ENCODE measurements at places on chromosomes 12 and 14. TPM values are rescaled to one million over a fixed set of nuclear protein-coding genes. Genes with fewer than 3 reads are reported as not detected.

HVCN1 gene
- 21.0 TPM for total RNA-seq

GSKIP gene
- total RNA-seq = 20.1 TPM

USP5 gene
- 95.4 TPM for total RNA-seq

DNA sequence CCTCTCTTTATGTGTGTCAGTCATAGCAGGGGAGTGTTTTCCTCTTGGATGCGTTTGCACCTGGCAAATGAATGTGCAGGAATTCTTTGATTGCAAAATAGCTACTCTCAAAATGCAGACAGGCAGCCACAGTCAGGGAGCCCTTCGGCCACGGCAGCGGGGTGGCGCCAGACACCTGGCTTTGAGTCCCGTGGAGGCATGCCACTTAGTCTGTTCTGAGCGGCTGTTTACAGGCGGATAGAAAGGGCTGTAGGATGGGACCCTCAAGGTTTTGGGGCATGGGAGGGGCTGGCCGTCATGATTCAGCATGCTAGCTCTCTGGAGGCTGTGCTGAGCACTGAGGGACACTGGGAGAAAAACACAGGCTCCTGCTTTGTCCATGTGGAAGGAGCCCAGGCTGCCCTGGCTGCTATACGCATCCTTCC, 117.1 kb downstream of the SLC25A47 start:
- peak; percentile 66 for DNase-seq

DNA sequence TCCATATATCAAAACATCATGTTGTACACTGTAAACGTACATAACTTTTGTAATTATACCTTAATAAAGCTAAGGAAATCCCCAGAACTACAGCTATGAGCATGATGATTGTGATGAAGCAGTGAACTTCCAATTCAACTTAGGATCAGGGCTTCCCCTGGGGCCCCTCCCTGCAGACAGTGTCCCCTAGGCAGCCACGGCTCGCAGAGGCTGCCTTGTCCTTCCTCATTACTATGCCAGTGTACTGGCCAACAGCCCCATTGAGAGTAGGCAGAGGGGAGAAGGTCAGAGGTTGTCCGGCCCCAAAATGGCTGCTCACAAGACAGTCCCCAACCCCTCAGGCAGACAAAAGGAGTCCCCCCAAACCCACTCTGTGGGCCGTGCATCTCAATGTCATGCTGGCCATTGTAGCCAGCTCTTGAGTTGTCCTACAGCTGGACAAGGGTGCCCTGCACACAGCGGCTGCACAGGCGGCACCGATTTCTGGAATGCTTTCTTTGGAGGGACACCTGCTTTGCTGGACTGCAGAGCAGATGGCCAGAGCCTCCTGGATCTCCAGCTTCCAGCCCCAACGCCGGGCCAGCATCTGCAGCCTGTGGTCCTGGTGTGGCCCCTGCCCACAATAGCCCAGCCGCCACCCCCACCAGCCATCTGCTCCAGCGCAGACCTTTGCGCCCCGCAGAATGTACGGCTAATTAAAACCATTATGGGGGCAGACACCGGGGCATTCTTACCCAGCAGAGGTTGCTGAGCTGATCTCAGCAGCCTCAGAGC, 46.1 kb downstream of the NIN start:
- DNase-seq = no peak

DNA sequence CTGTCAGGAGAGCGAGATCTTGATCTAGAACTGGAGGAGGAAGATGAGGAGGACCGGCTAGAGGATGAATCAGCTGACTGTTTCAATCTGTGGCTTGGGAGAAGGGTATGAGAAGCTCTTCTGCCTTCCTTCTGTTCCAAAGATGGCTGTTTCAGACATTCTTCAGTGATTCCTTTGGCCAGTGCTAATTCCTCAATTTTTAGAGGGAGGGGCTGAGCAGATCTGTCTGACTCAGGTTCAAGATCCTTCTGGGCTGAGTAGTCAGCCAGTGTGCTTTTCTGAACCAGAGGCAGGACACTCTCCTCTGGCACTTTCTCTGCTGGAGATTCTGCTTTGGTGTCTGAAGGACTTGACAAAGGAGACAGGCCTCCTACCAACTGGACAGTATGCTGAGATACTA, 15.2 kb downstream of the ACIN1 start:
- DNase-seq = no peak
